ENCODE measurements at places on chromosomes 13 and 19. TPM values are rescaled to one million over a fixed set of nuclear protein-coding genes. Genes with fewer than 3 reads are reported as not detected.

GRCh38 chr13:77300176-77301037 lies 26.5 kb downstream of the MYCBP2 start:
- DNase-seq, result no peak

DNA sequence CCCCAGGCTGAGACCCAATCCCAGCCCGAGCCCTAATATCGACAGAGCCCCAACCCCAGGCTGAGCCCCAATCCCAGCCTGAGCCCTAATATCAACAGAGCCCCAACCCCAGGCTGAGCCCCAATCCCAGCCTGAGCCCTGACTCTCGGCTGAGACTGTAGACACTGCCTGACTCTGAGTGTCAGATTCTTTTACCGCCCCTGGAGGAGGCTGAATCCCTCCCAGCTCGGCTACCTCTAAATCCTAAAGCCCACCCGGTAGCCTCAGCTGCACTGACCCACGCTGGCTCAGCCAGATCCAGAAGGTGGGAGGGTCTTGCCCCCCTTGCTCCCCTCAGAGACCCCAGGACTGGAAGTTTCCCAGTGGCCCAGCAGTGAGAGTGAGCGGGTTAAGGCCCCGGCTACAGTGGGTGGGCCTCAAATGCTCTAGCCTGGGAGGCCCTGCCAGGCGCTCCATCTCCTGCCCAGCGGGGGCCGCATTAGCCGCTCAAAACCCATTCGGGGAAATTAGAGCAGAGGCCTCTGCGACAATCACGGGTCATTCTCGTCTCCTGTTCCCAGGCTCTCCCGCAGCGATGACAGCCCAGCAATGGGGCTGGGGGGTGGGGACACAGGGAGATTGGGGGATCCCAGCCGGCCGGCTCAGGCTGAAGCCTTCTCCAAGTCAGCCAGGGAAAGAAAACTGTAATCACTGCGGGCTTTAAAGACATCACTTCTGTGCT lies 43.8 kb downstream of the ZNRF4 start:
- peak; percentile 76 for DNase-seq

- no peak for DNase-seq
Measured at GRCh38 chr13:30738526-30739236, 3.3 kb downstream of the ALOX5AP start.

GRCh38 chr13:43335764-43336163 lies 312.4 kb downstream of the DNAJC15 start:
- no peak for DNase-seq

DNA sequence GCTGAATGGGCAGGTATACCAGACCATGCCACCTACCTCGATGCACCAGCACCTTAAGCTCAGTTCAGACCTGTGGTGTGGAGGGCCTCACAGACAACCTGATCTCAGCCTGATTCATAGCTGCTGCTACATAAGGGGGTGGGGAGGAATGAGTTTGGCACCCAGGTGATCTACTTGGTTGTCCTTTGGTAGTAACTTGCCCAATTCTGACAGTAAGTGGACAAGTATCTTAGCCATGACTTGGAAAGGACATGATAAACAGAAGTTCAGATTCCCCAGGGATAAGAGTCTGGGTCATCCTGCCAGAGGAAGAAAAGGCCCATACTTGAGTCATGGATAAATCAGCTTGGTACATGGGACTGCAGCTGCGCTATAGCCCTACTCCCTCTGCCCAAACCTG lies 28.4 kb upstream of the SOHLH2 start:
- DNase-seq, result no peak

- no peak for DNase-seq
Measured at GRCh38 chr13:30097701-30098100, 209.7 kb downstream of the KATNAL1 start.

- DNase-seq, result no peak
Measured at GRCh38 chr19:1865172-1866010, 2.0 kb upstream of the KLF16 start.

Gene CEACAM3
- total RNA-seq, result not detected

Gene SKA3
- 45.7 TPM for total RNA-seq

Gene AMER2
- total RNA-seq, result 0.18 TPM

GRCh38 chr13:114161028-114161556 lies 18.0 kb upstream of the CFAP97D2 start:
- DNase-seq, result no peak

- no peak for DNase-seq
Measured at GRCh38 chr19:55600662-55601028, 557 bp downstream of the ZNF524 start.

DNA sequence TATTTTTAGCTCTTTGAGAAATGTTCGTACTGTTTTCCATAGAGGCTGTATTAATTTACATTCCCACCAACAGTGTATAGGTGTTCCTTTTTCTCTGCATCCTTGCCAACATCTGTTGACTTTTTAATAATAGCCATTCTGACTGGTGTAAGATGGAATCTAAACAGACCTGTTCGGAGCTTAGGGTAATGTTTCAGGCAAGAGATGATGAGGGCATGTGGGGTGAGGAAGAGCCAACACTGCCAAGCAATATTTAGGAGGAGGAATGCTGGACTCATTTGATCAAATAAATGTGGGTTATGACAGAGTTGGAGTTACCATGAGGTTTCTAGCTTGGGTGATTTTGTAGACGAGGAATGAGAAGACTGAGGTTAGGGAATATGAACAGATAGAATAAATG lies 382.9 kb downstream of the KLF12 start:
- DNase-seq, result no peak

Gene KLF12
- total RNA-seq, result 8.5 TPM

DNA sequence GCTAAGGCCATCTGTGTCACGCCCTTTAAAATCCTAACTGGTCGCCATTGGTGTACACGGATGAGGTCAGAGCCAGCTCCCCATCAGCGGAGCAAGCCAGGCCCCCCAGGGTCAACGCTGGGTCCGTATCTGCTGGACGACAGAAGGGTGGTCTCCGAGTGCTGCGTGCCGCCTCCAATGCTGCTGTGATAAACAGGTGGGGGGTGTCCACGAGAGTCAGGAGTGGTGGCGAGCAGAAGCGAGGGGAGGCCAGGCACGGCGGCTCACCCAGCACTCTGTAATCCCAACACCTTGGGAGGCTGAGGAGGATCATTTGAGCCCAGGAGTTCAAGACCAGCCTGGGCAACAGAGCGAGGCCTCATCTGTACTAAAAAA lies 30.8 kb upstream of the CACTIN start:
- DNase-seq, result no peak

DNA sequence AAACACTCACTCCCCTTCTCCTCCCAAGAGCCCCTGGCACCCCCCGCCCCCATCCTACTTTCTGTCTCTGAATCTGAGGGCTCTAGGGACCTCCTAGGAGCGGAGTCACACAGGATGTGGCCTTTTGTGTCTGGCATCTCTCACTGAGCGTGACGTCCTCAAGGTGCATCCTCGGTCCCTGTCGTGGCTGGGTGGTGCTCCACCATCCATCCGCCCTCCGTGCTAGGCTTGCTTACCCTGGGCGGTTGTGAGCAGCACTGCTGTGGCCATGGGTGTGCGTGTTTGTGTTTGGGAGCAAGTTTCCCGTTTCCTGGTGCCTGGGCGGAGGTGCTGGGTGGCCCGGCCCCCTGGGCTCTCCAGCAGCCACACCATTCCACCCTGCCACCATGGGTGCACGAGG lies 12.2 kb downstream of the PLEKHJ1 start:
- no peak for DNase-seq

GRCh38 chr13:28442839-28443238 lies 52.1 kb downstream of the FLT1 start:
- DNase-seq, result no peak

GRCh38 chr13:53885997-53886396 lies 857.4 kb downstream of the OLFM4 start:
- DNase-seq, result no peak

DNA sequence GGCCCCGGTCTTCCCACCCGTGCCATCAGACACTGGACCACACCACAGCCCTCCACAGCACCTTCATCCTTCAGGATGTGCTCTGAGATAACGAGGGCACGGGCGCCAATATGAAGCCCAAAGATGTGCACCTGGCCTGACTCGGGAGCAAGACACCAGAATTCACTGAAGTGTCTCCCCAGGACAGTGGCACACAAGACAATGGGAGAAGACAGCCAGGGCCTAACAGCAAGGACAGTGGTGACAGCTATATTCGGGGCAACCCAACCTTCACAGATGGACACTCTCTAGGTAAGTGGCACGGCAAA lies 7.2 kb downstream of the DDX39A start:
- no peak for DNase-seq

Gene RASIP1
- total RNA-seq, result 5.2 TPM

- DNase-seq, result no peak
Measured at GRCh38 chr13:34265046-34265679, 447.2 kb downstream of the RFC3 start.

Gene COX6B1
- total RNA-seq, result 536 TPM

Gene SHC2
- 9.0 TPM for total RNA-seq

Gene FBXO17
- 16.8 TPM for total RNA-seq

DNA sequence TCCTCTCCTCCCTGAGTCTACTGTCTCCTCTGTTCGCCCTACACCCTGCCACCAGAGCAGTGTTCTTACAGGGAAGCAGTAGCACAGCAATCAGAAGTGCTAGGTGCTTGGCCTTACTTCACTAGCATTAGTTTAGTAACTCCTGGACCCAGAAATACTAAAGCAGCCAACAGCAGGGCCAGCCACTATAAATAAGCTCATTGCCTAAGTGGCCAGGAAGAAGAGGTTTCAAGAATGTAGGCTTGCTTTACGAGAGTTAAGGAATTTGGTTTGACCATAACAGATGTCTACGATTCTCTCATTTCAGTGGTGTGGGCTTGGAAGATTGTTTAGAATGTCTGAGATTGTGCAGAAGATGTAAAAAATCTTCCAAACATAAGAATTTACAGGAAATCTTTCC lies 103.3 kb downstream of the ZAR1L start:
- no peak for DNase-seq

- DNase-seq, result no peak
Measured at GRCh38 chr19:38375748-38376147, 1.4 kb downstream of the PSMD8 start.

- no peak for DNase-seq
Measured at GRCh38 chr13:65907666-65908525, 1322.2 kb downstream of the PCDH9 start.

GRCh38 chr13:72586518-72586917 lies 140.9 kb downstream of the MZT1 start:
- DNase-seq, result no peak

- peak; percentile 94 for DNase-seq
Measured at GRCh38 chr19:1929021-1929742, 11.8 kb upstream of the CSNK1G2 start.

GRCh38 chr19:6381030-6381750 lies 5.5 kb upstream of the PSPN start:
- no peak for DNase-seq

DNA sequence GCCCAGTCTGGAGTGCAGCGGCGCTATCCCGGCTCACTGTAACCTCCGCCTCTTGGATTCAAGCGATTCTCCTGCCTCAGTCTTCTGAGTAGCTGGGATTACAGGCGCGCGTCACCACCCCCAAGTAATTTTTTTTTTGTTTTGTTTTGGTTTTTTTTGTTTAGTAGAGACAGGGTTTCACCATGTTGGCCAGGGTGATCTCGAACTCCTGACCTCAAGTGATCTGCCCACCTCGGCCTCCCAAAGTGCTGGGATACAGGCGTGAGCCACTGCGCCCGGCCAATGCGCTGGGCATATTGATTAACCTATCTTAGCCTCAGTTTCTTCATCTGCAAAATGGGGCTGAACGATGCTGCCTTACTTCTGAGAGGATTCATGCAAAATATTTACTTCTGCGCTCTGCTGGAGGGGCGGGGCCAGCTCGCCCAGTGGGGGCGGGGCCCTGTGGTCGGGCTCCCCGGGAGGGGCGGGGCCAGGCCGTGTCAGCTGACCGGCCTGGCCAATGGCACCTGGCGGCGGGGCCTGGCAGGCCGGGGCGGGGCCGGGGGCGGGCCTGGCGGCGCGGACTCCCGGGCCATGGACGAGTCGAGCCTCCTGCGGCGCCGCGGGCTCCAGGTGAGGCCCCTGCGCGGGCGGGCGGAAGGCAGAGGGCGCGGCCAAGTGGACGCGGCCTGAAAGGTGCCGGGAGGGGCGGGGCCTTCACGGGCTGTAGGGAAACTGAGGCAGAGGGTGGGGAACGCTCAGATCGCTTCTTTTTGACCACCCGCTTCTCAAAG lies at the start of gene MAST3:
Gene MAST3, plus strand, starts transcription at position 562 of the 776 bp plus-strand sequence. Its CDS starts 15 bp downstream, at position 577.
- DNase-seq, result peak; percentile 93

GRCh38 chr19:33219261-33219815 lies 6.3 kb downstream of the SLC7A10 start:
- peak; percentile 59 for DNase-seq

- DNase-seq, result no peak
Measured at GRCh38 chr13:113169277-113170272, 11.1 kb downstream of the PROZ start.

- DNase-seq, result peak; percentile 70
Measured at GRCh38 chr19:17103177-17103576, 27.6 kb downstream of the MYO9B start.

GRCh38 chr13:32261567-32261966 lies 53.6 kb downstream of the ZAR1L start:
- no peak for DNase-seq

Gene METTL21C
- not detected for total RNA-seq

GRCh38 chr13:45328661-45329111 lies 12.3 kb downstream of the TPT1 start:
- DNase-seq, result no peak
